Stimulated activated CD8-positive, alpha-beta memory T cell treated with anti-CD3 and anti-CD28 coated beads, Interleukin-4, amount 100 ng/mL, for 1 hour (primary cell): ENCODE measurements at places on chromosomes 6 and 20.

- DNase-seq = no peak
Measured at GRCh38 chr6:159680104-159680503, 12.9 kb downstream of the SOD2 start.

DNA sequence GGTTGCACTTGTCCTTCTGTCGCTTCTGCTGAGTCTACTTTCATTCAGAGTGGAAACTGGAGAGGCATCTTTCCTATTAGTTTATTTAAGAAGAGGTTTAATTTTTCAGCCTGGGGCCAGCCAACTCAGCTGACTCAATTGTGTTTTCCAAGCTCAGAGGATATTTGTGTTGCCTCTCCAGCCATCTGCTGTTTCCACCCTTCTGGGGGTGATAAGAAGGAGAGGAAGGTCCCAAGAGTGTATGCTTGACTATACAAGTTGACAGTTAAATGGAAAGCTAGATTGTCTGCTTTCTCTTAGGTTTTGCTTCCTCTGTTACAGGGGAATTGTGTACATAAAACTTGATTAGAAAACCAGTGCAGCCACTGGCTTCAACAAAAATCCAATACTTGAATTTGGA lies 3.0 kb downstream of the PSMF1 start:
- DNase-seq = no peak

GRCh38 chr6:30840935-30841643 lies 43.2 kb upstream of the DDR1 start:
- no peak for DNase-seq

DNA sequence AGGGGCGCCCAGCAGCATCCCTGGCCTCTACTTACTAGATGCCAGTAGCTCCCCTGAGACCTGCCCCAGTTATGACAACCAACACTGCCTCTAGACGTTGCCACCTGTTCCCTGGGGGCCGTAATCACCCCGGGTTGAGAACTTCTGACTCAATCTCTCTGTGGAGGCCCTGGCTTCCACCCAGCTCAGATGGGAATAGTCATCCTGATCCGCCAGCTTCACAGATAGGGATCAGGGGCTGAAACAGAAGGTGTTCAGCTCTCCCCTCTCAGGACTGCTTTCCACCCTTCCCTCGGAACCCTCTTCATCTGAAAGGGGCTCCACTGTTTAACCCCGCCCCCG lies 3.3 kb downstream of the CAPN11 start:
- DNase-seq = no peak
